ENCODE measurements at places on chromosomes 16 and 17.

DNA sequence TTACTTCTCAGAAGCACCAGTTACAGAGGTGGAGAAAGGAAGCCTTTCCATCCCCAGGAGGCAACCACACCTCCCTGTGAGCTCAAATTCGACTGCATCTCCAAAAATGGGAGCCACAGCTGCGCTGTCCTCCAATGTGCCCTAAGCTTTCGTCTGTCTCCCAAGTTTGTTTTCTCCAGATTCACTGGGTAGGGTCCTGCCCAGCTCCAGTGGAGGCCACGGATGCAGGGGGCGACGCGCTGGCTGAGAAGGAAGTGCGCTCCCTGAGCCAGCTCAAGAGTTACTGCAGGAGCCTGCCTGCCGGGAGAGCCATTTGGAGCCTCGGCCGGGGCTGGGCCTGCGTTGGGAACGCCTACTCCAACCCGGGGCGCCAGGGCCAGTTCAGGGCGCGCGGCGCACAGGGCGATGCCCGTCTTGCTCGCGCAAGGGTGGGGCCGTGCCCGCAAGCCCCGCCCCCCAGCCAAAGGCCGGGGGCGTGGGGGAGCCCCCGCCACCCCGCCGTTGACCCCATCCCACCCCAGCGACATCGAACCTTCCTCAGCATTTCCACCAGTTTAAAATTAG lies 19.5 kb downstream of the SIAH1 start:
- peak; percentile 59 for DNase-seq

- DNase-seq, result no peak
Observed at GRCh38 chr17:22703786-22704441, 1011.6 kb downstream of the KCNJ18 start.

DNA sequence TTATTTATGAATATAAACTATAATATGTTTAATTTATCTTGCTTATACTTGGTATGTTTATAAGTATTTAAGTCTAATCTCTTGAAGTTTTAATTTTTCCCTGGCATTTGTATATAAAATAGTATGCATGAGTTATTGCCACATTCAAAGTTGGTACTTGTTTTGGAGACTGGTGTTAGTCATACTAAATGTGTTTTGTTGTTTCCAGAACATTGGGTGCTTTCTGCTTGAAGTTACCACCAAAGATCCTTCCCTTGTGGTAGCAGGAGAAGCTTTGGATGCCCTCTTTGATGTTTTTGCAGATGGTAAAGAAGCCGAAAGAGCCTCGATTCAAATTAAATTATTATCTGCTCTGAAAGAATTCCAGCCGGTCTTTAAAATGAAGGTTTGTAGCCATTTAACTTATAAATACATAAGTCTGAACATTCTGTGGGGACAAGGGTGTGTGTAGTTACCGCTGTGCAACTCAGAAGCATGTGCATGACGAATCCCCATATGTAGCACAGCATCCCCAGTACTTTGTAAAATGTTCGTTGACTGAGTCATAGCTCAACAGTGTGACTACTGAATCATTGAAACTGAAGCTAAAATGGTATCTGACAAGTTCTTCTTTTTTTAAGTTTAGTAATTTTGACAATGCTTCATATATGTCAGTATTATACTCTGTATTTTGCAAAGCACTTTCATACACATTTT lies 36.4 kb downstream of the HEATR3 start:
- DNase-seq, result no peak

DNA sequence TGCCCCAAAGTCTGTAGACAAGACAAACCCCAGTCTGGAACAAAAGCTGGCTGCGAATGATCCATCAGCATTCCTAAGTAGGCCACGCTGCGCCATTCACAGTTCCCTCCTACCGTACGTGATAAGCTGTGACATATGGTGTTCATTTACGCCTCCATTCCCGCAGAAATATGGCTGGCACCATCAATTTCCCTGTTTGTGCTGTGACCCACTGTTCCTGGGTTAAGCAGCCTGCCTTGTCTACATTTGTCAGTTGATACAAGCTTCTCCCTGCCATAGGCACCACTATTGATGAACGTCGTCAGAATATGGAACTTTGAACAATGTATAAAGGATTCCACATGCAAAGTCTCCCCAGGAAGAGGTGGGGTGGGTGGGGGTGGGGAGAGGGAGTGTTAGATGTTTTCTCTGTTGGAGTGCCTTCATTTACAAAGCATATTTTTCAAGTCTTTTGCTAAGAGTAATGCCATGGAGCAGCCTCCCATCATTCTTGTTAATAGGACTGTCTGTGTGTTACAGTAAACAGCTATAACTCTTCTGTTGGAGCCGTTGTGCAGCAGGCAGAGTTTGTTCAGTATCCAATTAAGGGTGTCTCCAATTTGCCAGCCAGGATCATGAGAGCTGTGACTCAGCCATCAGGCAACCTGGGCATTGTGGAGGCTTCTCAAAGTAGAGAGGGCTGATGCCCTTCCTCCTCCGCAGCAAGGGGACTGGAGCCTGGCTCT lies 294.6 kb downstream of the TMEM114 start:
- no peak for DNase-seq

GRCh38 chr17:70476368-70476767 lies 307.0 kb downstream of the KCNJ2 start:
- no peak for DNase-seq

GRCh38 chr17:35730400-35731005 lies 936 bp upstream of the RASL10B start:
- DNase-seq, result no peak

- DNase-seq, result no peak
Observed at GRCh38 chr17:3915581-3915994, 677 bp downstream of the P2RX1 start.

GRCh38 chr17:7404737-7405349 lies 946 bp upstream of the TMEM256 start:
- DNase-seq, result peak; percentile 56

DNA sequence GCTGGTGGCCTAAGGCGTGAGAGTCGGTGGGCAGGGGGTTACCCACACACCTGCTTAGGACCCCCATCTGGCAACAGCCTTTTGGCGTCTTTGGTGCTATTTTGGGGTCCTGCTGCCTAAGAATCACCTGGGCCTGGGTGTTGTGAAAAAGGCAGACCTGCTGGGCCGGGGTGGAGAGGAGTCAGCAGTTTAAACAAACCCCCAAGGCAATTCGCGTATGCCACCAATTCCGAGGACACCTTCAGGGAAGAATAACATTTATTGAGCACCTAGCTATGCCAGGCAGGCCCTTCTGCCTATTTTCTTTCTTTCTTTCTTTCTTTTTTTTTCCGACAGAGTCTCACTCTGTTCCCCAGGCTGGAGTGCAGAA lies 53.9 kb upstream of the TOB1 start:
- no peak for DNase-seq

DNA sequence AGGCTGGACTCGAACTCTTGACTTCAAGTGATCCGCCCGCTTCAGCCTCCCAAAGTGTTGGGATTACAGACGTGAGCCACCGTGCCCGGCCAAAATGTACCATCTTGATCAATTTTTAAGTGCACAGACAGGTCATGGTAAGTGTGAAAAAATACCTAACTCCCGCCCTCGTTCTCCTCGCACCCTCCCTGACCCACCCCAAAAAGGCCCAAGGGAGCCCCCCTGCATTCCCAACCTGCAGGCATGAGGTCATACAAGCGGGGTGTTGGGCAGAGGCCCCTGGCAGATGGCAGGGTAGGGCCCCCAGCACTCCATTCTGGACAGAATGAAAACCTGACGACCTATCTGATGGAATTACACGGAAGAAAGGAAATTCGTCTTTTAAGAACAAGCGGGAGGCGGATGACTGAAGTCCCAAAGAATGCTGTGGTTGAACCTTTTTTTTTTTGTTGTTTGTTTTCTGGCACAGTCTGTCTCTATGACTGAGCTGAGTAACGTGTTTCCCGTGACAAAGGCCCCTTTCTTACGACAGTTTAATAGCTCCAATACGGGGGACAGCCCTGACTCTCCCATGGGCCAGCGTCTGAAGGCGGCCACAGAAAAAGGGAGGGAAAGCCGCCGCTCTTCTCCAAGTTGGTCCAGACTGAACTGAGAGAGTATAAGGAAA lies 376.4 kb downstream of the SLC39A11 start:
- no peak for DNase-seq

GRCh38 chr17:55161935-55162555 lies 102.7 kb upstream of the HLF start:
- DNase-seq, result no peak

GRCh38 chr16:73840728-73841127 lies 455.9 kb upstream of the PSMD7 start:
- DNase-seq, result no peak
